ENCODE measurements at places on chromosomes 2 and 18.

DNA sequence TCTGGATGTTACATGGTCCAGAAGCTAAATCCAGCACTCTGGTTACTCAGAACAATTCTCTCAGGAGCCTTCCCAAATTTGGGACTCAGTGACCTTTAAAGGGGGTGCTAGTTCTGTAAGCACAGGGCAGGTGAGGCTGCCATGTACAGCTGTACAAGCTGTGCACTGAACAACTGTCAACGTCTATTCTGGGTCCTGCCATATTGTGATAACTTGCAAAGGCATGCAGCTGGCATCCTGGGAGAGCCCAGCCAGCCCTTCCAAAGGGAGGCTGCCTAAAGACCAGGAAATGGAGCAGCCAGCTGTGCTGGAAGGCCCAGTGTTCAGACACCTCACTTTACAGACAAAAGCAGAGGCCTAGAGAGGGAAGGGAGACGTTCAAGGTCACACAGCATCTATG, 204.8 kb downstream of the KLHL29 start:
- DNase-seq, result no peak

DNA sequence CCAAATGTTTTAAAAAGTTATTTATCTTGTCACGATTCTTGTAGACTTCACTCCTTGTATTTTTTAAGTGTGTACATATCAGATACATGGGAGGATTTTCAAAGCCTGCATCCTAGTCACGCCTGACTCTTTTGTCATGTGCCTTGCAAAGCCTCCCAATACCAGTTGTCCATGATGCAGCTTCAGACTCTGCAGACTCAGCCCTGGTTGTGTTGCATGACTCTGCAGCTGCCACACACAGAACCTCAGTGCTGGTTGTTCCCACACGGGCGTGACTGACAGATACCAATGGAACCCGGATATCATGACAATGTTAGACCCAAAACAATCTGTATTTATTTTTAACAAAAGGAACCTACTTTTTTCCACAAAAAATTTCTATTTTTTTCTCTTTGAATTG, 38.2 kb downstream of the TPO start:
- DNase-seq, result no peak

DNA sequence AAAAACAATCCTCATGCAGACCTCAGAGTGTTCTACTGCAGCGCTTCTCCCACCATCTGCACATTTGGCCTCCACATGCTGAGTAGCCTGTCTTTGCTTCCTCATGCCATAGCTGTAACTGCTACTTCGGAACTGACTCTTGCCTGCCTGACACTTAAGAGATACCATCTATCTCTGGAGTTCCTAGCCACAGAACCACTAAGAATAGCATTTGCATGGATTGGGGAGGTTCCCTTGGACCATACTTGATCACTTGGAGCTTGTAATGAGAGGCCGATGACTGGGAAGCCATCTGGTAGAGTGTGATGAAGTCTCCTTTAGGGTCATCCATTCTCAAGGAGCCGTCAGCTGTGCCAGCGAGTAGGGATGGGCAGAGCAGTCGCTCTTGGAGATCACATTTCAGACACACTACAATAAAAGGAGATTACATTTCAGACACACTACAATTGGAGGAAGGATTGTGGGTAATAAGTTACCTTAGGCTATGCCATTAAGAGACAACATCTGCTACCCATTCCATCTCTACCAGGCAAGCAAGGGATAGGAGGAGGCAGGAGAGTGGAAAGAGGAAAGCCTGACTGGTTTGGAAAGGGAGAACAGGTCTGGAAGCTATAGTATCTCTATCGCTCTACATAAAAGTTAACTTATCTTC, 21.8 kb downstream of the DOK1 start:
- no peak for DNase-seq

- no peak for DNase-seq
These were observed 118.8 kb upstream of the PPP1CB start for GRCh38 chr2:28632791-28633190.

DNA sequence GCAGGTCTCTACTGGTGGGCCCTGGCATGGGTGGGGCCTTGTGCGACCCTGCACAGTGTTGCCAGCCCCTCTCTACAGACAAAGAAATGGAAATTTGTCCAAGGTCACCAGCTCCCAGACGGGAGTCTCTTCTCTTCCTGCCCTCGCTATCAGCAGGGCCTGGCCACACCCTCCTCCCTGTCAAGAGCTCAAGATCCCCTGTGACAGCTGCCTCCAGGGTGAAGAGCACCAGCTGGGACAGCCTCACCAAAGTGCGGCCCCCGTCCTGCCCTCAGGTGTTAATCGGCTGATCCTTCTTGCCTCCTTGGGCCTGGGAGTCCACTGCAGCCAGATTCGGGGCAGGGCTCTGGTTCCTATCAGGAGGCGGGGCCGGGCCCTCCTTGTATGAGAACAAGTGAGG, 259.1 kb downstream of the TWIST2 start:
- DNase-seq, result no peak

DNA sequence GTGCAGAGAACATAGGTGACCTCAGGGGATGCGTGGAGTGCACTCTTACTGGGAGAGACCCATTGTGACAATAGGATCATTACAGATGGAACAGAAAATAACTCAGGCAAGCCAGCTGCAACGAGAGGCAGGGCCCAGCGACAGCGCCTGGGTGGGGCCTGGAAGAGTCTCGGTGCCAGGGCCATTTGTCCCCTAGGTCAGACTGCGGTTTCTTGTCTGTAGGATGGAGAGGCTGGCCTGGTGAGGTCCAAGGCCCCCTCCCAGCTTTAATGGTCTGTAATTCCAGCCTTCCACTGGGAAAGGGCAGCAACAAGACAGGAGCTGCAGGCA, 208.6 kb upstream of the APCDD1 start:
- peak; percentile 32 for DNase-seq

- DNase-seq, result peak; percentile 11
These were observed 608 bp downstream of the PHOSPHO2 start for GRCh38 chr2:169694894-169695260.

Data from pons (tissue), 1 donor.